ENCODE measurements at places on chromosomes 12 and 14. TPM values are rescaled to one million over a fixed set of nuclear protein-coding genes. Genes with fewer than 3 reads are reported as not detected.

DNA sequence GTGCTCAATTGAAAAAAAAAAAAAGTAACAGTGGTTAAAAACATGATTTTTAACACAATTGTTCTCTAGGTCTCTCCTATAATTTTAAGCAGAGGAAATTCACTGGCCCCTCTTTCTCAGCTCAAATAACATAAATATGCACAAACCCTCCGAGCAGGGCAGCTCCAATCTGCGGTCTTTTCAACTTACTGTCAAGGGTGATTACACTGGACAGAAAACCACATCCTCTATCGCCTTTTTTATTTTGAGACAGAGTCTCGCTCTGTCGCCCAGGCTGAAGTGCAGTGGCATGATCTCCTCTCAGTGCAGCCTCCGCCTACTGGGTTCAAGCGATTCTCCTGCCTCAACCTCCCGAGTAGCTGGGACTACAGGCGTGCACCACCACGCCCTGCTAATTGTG is 16.5 kb upstream of the GABARAPL1 start:
- DNase-seq, result no peak
- H3K4me1 ChIP-seq, result no peaks in the 10 kb centered on the region
- H3K27me3 ChIP-seq, result no peaks in the 10 kb centered on the region
- no peaks in the 10 kb centered on the region for H3K36me3 ChIP-seq
- H3K27ac ChIP-seq, result no peak overlapping the region
- H3K4me3 ChIP-seq, result no peak overlapping the region

KRT77 gene
- total RNA-seq, result not detected

DLST gene
- 126 TPM for total RNA-seq

DNA sequence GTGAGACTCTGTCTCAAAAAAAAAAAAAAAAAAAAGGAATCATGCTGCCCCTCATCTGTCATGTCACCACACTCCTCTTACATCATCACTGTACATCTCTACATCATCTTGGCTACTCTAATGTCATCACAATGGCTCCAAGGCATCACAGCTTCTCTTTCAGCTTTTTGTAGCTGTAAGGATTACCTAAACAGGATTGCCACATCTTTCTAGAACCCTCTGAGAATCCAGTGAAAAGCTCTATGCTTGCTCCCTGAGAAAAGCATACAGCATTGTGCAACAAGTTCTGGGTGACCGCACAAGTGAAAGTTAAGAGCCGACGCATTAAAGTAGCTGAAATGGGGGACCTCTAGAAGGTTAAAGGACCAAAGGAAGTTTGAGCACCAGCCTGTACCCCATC is 272.5 kb downstream of the C12orf50 start:
- no peaks in the 10 kb centered on the region for H3K27me3 ChIP-seq
- no peak overlapping the region for H3K4me3 ChIP-seq
- H3K27ac ChIP-seq, result no peak overlapping the region

MYL2 gene
- total RNA-seq, result not detected

DNA sequence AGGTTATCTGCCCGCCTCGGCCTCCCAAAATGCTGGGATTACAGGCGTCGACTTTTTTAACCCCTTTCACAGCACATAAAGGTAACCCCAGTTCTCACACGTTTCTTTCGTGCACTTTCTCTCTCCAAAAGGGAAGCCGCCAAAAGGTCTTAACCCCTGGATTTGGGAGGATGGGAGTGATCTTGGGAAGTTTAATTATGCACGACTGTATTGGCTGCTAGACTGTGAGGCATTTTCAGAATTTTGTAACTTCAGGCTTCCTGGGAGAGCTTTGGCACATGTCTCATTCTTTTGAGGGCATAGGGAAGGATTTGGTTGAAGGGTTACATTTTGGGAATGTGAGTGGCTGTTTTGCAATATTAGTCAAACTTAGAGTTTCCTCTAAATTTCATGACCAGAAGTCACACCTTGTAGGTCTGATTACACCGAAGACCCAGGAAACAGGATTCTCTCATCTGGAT is 1.4 kb upstream of the SMARCC2 start:
- H3K27me3 ChIP-seq, result no peaks in the 10 kb centered on the region
- peaks cover 26% of the 10 kb centered on the region for H3K36me3 ChIP-seq
- H3K4me1 ChIP-seq, result peaks cover 5% of the 10 kb centered on the region

DNA sequence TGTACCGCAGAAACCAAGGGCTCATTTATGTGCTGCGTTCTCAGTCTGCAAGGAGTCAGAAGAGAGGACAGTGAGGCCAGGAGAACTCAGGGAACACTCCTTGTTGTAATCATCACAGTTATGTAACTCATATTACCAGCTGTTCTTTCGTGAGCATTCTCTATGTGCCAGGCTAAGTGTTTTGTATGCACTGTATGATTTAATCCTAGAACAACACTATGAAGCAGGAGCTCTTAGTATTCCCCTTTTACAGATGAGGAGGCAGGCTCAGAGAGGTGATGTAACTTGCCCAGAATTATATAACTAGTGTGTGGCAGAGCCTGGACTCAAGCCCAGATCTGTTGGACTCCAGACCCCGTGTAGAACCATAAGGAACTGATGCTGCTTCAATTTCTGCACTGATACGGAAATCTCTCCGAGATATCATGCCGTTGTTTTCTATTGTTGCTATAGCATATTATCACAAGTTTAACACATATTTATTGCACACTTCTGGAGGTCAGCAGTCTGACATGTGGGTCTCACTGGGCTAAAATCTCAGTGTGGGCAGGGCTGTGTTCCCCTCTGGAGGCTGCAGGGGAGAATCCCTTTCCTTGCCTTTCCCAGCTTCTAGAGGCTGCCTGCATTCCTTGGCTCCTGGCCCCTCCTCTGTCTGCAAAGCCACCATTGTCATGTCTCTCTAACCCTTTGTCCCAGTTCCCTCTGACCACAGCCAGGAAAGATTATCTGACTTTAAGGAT is 16.3 kb upstream of the CD9 start:
- no peaks in the 10 kb centered on the region for H3K4me1 ChIP-seq
- peak; percentile 45 for DNase-seq
- H3K4me3 ChIP-seq, result no peak overlapping the region
- H3K27me3 ChIP-seq, result no peaks in the 10 kb centered on the region
- H3K36me3 ChIP-seq, result no peaks in the 10 kb centered on the region

DNA sequence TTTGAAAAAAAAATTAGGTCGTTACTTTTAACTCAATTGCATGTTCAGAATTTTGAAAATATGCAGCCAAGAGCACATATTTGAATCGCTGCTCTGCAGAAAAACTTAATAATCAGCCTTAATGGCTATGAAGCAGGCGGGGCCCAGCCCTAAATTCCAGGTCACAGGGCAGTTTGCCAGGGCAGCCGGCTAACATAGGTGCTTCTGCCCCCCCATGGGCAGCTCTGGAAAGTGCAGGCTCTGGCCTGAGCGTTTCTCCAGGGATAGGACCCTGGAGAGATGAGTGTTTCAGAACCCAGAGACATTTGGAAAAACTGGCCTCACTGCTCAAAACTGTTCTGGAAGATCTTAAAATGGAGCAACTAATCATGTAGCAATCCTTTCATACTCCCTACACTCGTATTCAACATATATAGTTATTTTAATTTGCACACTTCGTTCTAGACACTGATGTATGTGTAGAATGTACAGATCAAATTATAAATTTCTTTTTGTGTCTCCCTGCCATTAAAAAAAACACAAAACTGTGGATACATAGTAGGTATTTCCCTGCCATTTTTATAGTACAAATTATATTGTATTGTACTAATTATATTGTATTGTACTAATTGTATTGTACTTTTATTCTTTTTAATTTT is 26.0 kb upstream of the PTGR2 start:
- H3K36me3 ChIP-seq, result no peaks in the 10 kb centered on the region
- peak; percentile 93 for DNase-seq
- H3K27me3 ChIP-seq, result no peaks in the 10 kb centered on the region
- no peaks in the 10 kb centered on the region for H3K4me1 ChIP-seq
- H3K27ac ChIP-seq, result no peak overlapping the region

Data from endodermal cell (in vitro differentiated cells).